Activated naive CD4-positive, alpha-beta T cell (primary cell): ENCODE measurements at places on chromosomes 13 and 19.

GRCh38 chr13:64371045-64371444 lies 2859.1 kb downstream of the PCDH9 start:
- no peak for DNase-seq

DNA sequence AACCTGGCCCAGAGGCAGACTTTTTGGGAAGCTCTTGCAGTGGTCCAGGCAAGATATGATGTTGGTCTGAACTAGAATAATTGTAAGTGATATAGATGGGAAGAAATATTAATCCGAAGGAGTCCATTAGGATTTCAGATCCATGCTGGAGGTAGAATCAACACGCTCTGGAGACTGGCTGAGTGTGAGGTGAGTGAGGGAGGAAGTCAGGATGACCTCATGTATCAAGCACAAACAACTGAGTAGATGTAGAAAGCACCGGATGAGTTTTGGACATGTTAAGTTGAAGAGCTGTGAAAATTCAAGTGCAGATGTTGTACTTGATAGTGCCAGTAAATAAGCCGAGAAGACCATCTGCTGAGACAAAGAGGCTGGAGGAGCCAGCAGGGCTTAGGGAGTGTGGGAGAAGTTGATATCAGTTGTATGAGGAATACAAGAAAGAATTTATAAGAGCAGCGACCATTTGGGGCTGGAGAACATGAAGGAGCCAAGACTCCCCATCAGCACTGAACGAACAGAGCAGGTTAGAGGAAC lies 5.3 kb upstream of the CNMD start:
- DNase-seq: no peak

DNA sequence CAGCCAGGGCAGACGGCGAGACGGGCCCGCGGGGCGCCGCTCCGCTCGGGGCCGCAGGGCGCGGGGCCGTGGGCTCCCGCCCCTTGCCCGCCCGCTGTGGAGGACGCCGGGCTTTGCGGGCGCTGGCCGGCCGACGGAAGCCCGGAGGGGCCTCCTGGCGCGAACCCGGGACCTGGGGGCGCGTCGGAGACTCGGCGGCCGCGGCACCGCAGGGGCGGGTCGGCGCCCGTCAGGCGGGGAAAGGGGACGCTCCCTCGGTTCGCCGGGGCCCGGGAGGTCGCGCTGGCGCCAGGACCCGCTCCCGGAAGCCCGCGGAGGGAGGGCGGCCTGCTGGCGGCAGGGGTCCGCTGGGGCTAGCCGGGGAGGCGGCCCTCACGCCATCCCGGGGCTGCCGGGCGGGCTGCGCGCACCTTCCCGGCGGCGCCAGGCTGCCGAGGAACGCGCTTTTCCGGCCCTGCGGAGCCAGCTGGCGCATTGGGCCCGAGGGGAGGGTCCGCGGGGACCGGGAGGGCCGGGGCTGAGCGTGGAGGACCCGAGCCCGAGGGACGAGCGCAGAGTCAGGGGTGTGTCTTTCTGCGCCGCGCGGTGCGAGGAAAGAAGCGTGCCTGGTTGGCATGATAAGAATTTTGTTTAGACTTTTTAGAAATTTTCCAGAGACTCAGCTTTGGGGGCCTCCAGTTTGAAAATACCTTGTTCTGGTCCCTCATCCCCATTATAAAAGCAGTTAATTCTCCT lies 511 bp downstream of the GARRE1 start:
- DNase-seq: no peak

- DNase-seq: no peak
Observed at GRCh38 chr19:40461669-40462221, 3.8 kb downstream of the BLVRB start.

DNA sequence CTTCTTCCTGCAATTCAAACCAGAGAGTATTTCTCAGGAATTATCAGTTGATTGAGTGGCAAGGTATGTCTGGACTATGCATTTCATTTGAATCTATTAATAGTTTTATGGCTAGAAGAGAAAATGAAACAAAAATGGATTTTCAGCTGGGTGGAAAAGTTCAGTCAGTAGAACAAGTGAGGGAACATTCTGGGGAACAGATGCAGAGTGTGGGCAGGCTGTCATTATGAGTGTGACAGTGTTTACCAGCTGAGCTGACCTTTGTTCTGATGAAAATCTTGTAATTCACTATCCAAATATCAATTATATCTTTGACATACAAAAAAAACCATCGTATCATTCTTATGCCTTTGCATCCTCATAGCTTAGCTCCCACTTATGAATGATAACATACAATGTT lies 2.6 kb upstream of the CLC start:
- no peak for DNase-seq

DNA sequence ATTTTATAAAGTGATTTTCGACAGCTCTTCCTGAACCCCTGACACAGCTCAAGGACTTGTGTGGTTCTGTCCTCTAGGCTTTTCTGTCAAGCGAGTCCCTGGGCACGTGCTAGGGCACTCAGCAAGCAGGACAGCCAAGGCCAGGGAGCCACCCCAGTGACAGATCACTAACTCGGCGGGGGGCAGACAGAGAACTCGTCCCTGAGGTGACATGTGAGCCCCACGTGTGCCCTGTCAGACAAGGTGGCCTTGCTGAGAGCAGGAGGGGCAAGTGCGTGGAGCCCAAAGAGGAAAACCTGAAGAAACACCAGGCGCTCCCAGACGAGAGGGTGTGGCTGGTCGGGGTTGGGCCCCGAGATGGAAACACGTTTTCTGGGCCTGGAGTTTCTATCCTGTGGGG lies 4.9 kb downstream of the ETFB start:
- DNase-seq: no peak

- DNase-seq: no peak
Observed at GRCh38 chr19:1952635-1953034, 11.7 kb downstream of the CSNK1G2 start.

GRCh38 chr19:47058621-47059022 lies 10.2 kb upstream of the TMEM160 start:
- DNase-seq: no peak

DNA sequence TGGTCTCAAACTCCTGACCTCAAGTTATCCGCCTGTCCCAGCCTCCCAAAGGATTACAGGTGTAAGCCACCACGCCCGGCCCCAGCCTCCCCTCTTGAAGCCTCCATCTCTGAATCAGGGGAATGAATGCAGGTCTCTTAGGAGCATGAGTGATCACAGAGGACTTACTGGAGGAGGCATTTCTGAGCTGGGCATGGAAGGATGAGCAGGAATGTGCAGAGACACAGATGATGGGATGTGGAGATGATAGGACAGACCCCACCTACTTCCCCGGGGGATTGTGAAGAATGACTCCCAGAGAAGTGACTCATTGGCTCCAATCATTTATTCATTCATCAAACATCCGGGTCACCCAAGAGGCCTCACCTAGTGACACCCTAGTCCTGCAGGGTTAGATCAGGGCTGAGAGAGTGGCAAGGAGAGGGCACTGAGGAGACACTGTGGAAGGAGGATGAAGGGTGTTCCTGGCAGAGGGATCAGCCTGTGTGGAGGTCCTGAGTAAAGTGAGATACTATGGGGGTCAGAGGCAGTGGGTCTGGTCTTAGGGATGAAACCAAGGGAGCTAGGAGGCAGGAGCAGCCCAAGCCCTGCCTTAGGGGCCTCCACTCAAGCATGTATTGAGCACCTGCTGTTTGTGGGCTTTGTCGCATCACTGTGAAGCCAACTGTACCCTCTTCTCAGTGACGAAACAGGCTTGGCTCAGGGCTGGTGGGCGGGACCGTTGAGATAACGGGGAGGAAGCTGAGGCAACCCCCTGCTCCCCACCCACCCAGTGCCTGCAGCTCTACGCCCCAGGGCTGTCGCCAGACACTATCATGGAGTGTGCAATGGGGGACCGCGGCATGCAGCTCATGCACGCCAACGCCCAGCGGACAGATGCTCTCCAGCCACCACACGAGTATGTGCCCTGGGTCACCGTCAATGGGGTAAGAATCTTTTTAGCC lies 3.0 kb downstream of the IFI30 start:
- DNase-seq: no peak

DNA sequence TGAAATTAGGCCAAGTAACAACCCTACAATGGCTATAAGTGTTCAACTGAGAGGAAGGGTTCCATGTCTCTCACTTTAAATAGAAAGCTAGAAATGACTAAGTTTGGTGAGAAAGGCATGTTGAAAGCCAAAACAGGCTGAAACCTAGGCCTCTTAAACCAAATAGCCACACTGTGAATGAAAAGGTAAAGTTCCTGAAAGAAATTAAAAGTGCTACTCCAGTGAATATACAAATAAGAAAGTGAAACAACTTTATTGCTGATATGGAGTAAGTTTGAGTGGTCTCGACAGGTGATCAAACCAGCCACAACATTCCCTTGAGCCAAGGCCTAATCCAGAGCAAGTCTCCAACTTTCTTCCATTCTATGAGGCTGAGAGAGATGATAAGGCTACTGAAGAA lies 209.6 kb downstream of the KLF12 start:
- DNase-seq: no peak

- no peak for DNase-seq
Observed at GRCh38 chr19:58519087-58519354, 589 bp downstream of the ZBTB45 start.

GRCh38 chr19:32977280-32977679 lies 5.2 kb downstream of the FAAP24 start:
- DNase-seq: no peak

DNA sequence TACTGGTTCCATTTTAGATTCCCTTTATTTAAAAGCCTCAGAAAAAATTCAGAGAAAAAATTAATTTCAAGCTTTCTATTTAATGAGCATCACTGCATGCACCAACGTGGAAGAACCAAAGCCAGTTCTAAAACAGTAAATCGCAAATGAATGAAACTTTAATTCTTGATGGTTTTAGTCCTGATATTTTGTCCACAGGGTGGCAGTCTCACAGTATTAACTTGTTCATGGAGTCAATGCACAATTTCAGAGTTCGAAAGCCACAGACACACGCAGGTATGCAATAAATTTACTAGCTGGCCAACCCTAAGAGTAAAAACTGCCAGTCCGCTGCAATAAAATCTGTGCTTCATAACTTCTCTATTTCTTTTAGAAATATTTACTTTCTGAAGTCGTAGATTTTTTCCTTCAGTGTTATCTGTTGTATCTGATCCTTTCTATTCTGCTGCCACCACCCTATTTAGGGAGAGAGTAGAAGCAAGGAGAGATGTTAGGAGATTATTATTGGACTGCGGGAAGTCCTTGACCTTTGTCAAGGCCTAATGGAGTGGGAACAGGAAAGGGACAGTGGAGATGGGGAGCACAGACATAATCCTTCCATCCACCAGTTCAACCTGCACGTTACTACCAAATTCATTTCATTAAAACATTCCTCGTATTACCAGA lies 7.0 kb upstream of the WBP4 start:
- DNase-seq: no peak

DNA sequence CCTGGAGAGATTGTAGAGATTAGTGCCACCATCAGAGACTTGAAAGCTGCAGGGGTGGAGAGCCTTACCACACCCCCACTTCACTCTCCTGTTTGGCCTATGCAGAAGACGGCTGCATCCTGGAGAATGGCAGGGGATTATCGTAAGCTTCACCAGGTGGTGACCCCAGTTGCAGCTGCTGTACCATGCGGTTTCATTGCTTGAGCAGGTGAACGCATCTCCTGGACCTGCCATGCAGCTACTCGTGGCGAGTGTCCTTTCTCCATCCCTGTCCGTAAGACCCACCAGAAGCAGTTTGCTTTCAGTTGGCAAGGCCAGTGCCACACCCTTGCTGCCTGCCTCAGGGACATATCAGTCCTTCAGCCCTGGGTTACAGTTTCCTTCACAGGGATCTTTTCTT lies 21.2 kb downstream of the PPP5C start:
- DNase-seq: no peak

DNA sequence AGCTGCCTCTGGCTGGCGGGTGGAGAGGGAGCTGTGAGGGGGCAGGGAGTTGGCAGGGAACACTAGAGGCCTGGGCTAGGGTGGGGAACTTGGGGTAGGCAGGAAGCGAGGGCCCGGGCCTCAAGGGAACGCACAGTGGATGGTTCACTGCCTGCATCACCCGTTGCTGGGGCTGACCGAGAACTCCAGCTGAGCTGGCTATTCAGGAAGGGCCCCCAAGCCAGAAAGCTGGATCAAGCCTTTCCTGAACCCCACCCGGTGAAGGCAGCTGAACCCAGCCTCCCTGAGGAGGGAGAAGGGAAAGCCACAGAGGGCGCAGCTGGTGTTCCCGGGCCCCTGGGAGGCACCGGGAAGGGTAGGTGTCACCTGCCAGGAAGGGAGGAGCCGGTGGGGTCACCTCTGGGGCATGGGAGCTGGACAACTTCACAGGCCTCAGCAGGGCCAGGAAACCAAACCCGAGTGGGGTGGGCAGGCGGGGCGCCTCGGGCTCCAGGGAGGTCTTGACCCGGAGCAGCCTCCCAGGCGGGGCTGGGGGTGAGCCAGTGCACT lies 13.9 kb downstream of the PALM start:
- DNase-seq: no peak

- no peak for DNase-seq
Observed at GRCh38 chr13:95494082-95494681, 58.3 kb upstream of the CLDN10 start.

- DNase-seq: no peak
Observed at GRCh38 chr13:110560601-110561343, 750 bp downstream of the RAB20 start.

- DNase-seq: no peak
Observed at GRCh38 chr19:3466635-3467034, 13.7 kb downstream of the SMIM24 start.

- no peak for DNase-seq
Observed at GRCh38 chr13:45658586-45659235, 43.2 kb upstream of the ERICH6B start.

- no peak for DNase-seq
Observed at GRCh38 chr19:18311502-18312091, 11.3 kb downstream of the LSM4 start.

GRCh38 chr13:59621773-59622172 lies 542.0 kb downstream of the DIAPH3 start:
- DNase-seq: no peak

DNA sequence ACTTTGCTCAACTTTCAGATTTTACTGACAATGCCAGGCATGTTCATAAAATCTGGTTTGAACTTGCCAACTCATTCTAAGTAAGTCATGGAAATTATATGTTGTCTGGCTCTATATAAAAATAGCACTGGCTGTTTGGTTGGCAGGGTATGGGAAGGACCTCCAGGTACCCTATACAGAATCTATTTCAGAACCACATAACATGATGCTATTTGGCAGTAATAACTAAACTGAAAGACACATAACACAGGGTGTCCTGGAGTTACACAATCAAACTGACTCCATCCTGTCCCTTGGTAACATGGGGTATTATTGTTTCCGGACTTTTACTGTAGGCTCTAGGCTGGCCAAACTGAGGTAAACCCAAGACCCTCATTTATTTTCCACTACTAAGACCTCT lies 248.8 kb downstream of the RGCC start:
- DNase-seq: no peak

GRCh38 chr13:98410612-98411011 lies 166.3 kb downstream of the STK24 start:
- DNase-seq: no peak
